Activated CD4-positive, CD25-positive, alpha-beta regulatory T cell treated with anti-CD3 and anti-CD28 coated beads, Interleukin-2, amount 50 U/mL, for 24 hours (primary cell): ENCODE measurements at places on chromosomes 13 and 19.

- no peak for ATAC-seq
These were observed 750.6 kb downstream of the DIAPH3 start for GRCh38 chr13:59413126-59413525.

GRCh38 chr13:33174931-33175330 lies 110.6 kb downstream of the STARD13 start:
- no peak for ATAC-seq

DNA sequence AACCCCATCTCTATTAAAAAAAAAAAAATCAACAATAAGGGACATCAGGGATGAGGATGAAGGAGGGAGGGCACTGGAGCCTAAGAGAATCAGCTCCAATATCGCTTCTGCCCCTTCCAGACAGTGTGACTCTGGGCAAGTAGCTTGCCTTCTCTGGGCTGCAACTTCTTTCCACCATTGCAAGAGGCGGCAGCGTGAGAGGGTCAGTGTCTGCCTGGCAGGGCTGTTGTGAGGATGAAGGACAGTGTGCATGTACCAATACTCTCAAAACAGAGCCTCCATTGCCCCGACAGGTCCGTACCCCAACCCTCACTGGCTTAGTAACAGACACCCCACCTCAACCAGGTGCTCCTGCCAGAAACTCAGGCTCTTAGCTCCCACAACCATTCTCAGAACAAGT lies 15.3 kb upstream of the LENG8 start:
- ATAC-seq = no peak

DNA sequence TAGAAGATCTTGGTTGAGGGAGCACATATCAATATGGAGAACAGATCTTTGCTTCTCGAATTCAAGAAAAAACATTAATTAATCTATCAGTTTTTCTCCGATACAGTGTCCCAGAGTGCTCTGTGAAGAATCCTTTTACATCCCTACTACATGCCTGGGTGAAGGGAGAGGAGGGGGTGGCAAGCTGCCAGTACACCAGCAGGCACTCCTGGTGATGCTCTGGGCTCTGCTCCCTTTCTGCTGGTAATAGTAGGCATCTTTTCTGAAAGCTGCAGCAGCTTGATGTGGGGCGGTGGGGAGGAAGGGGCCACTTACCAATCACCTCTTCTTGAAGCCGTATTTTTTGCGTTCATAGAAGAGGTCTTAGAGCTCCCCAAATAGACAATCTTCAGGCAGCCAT lies 30.7 kb downstream of the PBX4 start:
- no peak for ATAC-seq

- no peak for ATAC-seq
These were observed 490.0 kb upstream of the SGCG start for GRCh38 chr13:22690756-22691155.

DNA sequence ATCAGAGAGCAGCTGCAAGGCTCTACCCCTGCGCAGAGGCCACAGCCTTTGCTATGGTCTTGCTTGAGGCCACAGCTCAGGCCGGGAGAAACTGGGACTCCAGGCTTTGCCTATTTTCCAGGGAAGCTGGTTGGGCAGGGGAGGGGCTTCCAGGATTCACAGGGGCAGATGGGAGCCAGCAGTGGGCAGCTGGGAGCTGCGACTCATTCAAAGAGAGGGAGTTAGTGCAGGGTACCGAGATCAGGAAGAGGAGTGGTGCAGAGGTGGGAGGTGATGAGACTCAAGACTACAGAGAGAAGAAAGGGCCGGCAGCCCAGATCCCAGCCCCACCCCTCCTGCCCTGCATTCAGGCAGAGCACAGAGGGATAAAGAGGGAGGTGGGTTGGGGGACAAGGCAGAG lies 12.1 kb downstream of the ADGRE5 start:
- no peak for ATAC-seq

GRCh38 chr19:19613506-19613905 lies 5.0 kb downstream of the PBX4 start:
- no peak for ATAC-seq

- ATAC-seq = no peak
These were observed 225.8 kb downstream of the GGACT start for GRCh38 chr13:100362781-100363180.

GRCh38 chr19:30567536-30568232 lies 195.5 kb downstream of the ZNF536 start:
- no peak for ATAC-seq

GRCh38 chr13:41701676-41702075 lies 244.3 kb downstream of the RGCC start:
- ATAC-seq = no peak
